Common myeloid progenitor, CD34-positive (primary cell): ENCODE measurements at places on chromosomes 12 and 14.
A peak's percentile ranks its signal among the peaks of the same experiment; 100 is the strongest.

- DNase-seq, result peak; percentile 44
Observed at GRCh38 chr14:77120771-77121743, 20.5 kb downstream of the ZDHHC22 start.

- DNase-seq, result no peak
Observed at GRCh38 chr14:100857233-100857922, 31.5 kb downstream of the MEG3 start.

- no peak for DNase-seq
Observed at GRCh38 chr12:12323591-12323990, 26.5 kb downstream of the MANSC1 start.

GRCh38 chr14:104428333-104428851 is 151.2 kb upstream of the C14orf180 start:
- no peak for DNase-seq

DNA sequence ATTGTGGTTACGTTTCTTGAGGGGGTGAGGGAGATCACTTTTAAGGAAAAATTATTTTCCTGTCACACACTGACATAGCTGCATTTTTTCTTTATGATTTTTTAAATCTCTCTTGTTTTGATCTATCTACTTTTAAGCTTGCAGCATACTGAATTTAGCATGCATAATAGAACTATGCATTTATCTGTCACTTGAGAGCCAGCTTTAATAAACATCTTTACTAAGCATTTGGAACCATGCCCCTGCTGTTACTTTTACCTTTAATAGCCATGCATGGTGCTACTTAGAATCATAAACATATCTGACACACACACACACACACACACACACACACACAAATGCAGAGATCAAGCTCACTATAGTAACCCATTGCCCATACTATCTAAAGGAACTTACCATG is 486.2 kb downstream of the NELL2 start:
- no peak for DNase-seq

DNA sequence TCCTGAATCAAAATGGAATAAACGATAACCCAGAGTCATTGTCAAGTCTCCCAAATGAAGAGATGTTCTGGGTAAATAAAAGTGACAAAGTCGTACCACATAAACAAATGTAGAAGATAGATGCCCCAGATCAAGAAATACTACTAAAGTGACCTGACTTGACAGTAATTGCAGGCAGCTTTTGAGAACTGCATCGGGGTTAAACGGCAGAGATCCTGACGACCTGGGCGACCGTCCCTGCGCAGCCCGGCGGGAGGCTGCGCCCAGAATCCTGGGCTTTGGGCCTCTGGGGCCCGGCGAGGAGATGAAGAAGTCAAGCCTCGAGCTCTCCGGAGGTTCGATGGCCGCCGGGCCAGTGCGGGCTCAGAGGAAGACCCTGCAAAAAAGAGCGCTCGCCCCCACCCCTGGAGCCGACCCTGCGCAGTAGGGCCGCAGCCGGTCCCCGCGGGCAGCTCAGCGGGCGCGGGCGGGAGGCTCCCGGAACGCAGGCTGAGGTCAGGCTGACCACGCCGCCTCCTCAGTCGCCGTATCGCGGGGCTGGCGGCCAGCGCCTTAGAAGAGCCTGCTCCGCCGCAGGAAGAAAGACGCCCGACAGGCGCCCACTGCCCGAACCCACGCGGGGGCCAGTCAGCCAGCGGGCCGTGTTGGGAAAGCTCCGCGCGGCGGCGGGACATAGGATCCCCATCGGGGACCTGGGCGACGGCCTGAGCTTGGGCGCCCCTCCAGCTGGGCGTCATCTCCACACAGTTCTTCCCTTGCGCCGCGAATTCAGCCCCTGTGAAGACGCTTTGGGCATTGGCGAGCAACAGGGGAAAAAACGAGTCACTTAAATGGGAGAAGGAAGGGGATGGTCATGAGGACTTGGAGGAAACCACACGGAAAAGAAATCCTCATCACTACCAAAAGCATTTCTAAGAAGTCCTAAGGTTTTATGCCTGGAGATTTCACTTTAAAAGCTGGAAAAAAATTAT is 16.0 kb downstream of the NKX2-1 start:
- no peak for DNase-seq

- no peak for DNase-seq
Observed at GRCh38 chr14:38944691-38945090, 158.3 kb downstream of the SEC23A start.

DNA sequence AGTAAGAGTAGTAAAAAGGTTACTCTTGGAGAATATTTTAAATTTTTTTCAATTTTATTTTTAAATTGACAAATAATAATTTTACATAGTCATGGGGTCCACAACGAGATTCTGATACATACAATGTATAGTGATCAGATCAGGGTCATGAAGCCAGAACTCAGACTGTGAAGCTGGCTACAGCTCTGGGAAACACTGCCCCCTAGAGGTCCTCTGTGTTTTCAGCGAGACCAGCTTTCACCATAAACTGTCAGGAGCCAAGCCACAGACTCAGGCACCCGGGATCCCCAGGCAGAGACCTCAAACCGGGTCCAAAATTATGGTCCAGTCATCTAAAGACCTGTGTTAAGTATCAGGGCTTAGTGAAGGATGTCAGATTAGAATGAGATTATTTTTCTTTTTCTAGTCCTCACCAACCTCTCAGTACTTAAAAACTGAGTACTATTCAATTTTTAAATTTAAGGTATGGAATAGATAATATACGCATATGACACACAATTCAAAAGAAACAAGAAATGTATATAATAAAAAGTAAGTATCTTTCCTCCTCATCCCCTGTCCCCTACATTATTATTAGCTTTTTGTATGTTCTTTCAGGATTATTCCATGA is 397.1 kb downstream of the MDGA2 start:
- peak; percentile 67 for DNase-seq

DNA sequence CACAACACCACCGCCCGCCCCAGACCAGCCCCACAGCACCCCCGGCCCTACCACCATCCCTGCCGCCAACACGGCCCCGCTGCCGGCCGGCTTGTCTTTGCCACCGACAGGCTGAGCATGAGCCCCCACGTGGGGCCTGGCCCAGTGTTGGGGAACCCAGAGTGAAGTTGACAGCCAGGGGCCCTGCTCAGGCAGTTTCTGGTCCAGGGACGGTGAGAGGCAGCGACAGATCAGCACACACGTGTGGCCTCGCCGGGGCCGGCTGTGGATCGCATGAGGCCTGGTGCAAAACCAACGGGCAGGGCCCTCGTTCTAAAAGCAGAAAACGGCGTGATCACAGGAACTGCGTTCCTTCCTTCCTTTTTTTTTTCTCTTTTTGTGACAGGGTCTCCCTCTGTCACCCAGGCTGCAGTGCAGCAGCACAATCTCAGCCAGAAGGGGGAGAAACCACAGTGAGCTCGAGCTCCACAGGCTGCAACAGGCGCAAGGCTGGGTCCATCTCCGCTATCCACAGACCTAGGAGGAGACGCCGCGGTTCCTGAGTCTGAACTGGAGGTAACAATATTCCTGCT is 50.5 kb upstream of the FBRSL1 start:
- DNase-seq, result peak; percentile 89

- no peak for DNase-seq
Observed at GRCh38 chr12:3965046-3965445, 91.8 kb upstream of the PARP11 start.

DNA sequence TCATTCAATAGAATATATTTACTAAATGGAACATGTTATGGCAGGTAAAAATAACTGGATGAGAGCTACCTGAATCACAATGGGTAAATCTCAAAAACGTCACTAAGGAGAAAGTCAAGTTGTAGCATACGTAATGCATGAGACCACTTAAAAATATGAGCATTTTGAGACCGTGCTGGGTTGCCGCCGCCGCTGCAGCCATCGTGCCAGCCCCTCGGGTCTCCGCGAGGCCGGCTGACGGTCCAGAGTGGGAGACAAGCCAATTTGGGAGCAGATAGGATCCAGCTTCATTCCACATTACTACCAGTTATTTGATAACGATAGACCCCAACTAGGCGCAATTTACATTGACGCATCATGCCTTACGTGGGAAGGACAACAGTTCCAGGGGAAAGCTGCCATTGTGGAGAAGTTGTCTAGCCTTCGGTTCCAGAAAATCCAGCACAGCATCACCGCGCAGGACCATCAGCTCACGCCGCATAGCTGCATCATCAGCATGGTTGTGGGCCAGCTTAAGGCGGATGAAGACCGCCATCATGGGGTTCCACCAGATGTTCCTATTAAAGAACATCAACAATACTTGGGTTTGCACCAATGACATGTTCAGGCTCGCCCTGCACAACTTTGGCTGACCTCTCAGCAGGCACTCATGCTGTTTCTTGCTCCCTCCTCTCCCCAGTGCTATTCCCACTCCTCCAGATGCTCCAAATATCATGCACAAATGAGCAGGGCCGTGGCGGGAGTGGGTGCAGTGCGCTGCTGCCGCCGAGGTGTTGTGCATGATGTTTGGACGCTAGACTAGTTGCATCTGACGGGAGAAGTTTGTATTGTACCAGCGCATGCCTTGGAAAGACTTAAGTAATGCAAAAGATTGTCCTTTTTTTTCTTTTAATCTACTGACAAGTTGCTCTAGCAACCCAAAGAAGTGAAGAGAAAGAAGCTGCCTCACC is 6.3 kb upstream of the BRMS1L start:
- no peak for DNase-seq

GRCh38 chr14:97930166-97930565 is 1133.0 kb downstream of the VRK1 start:
- no peak for DNase-seq

DNA sequence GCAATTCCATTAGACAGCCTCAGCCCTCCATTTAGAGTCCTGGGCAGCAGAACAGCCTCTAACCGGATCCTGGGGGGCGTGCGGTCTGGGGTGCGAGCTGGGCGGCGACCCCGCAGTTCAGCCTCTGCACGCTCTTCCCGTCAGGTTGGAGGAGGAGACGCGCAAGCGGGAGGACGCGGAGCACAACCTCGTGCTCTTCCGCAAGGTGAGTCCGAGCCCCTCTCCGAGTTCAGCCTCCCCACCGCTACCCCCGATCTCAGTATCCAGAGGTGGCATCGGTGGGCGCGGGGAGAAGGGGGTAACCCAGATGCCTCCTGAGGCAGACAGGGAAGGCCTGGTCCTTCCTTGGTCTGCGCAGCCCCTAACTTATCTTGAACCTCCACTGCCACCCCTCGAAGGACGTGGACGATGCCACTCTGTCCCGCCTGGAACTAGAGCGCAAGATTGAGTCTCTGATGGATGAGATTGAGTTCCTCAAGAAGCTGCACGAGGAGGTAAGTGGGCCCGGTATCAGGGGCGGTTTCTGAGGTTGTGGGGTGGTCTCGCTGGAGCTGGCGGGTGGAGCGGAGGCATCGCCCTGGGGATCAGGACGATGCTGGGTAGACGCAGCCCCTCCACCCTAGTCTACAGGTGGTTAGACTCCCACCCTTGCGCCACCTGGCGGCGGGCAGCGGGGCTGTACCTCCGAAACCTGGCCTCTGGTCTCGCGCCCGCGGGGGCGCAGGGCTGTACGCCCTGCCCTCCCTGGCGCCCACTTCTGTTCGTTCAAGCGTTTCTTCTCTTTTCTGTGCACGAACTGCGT is 1.3 kb downstream of the PRPH start:
- DNase-seq, result peak; percentile 73

GRCh38 chr14:37585971-37586796 is 8.9 kb downstream of the FOXA1 start:
- DNase-seq, result peak; percentile 26

DNA sequence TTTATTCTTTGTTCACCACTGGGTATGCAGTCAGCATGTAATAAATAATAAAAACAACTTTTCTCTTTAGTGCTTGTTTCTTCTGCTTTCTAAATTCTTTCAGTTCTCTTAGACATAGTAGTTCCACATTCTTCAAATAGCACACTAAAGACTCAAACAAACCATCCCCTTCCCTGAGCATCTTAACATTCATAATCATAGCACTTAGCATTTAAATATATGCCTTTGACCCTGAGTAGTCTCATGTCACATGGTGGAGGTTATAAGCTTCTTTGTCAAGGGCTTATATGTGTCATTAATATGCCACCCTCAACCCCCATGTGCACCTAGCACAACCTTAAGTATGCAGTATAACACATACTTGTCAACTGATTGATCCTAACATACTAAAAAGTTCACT is 212.7 kb downstream of the PHLDA1 start:
- no peak for DNase-seq

- DNase-seq, result peak; percentile 83
Observed at GRCh38 chr12:56628671-56629458, 1.3 kb downstream of the BAZ2A start.

GRCh38 chr14:90608929-90609341 is 207.3 kb downstream of the TTC7B start:
- no peak for DNase-seq

GRCh38 chr12:112183141-112184021 is 58.0 kb downstream of the TRAFD1 start:
- no peak for DNase-seq

DNA sequence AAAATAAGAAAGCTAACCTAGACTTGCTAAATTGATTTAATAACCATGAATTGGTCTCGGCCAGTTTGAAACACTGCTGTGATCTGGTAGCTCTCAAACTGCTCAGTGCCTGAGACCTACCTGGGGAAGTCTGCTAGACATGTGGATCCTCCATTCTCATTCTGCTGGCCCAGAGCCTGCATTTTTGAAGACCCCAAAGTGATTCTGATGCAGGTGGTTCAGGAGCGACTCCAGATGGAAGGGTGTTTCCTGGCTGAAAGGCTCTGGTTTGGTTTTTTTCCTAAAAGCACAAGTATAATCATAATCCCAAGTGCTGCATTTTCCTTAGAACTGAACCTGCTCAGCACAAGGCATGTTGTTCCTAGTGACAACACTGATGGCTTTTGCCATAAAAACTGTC is 159.5 kb downstream of the ZNF664 start:
- DNase-seq, result no peak

GRCh38 chr12:50066402-50066801 is 9.0 kb downstream of the ASIC1 start:
- DNase-seq, result peak; percentile 55

DNA sequence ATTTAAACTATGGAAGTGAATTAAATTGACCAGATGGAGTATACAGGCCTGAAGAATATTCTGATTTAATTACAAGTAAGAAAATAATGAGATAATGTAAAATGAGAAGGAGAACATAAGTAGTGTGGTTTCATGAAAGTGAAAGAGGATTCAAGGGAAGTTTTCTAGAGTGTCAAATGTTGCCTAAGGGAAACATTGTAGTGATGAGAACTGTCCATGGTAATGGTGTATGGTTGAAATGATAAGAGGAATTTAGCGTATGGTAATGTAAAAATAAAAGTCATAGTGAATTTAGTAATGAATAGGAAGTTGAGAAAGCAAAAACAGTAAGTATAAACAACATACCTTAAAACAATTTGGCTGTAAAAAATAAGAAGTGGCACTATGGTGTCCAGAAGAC is 1954.6 kb upstream of the FLRT2 start:
- no peak for DNase-seq

GRCh38 chr14:61577506-61577931 is 117.8 kb upstream of the HIF1A start:
- DNase-seq, result no peak
